ENCODE measurements at places on chromosomes 16 and 17. TPM values are rescaled to one million over a fixed set of nuclear protein-coding genes. Genes with fewer than 3 reads are reported as not detected.

Gene MARVELD3
- 1.4 TPM for polyA plus RNA-seq

DNA sequence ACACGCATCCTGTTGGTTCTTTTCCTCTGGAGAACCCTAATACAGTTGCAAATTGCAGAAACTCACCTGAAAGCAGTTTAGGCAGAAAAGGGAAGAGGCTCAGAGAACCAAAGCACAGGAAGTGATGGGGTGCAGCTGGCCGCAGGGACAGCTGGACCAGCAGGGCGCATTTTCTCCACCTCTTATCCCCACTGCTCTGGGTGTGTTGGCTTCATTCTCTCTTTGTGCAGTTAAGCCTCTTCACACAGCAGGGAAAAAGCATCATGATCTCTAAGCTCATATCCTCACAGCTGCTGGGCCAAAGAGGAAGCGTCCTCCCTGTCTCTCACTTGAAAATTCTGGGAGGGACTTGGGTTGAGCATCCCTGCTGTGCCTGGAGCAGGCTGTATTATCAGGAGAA is 20.0 kb upstream of the LRRC75A start:
- DNase-seq, result no peak

Gene SOX8
- 4.3 TPM for polyA plus RNA-seq

DNA sequence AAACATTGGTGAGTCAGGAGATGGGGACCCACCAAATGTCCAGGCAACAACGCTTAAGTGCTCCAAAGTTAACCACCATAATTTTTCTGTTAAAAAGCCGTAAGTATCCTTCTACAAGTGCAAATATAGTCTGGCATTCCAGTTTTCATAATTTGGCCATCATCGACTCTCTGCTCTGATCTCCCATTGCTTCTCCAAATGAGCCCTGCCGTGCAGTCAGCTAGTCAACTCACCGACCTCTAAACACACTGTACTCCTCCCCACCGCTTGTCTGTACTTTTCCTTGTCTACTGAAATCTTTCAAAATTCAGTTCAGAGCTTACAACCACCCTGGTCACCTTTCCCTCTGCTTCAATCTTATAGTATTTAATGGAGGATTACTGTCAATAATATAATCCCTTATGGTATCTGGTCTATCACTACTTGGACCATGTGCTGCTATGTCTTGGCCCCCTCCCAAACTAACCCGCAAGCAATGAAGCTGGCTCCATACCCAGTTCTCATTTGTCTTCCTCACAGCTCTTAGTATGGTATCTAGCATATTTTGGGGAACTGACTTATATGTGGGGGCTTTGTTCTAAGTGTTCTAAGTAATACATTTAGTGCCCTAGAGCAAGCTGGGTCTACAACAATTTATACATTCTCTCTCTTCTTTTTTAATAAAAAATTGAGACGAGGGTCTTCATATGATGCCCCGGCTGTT is 52.7 kb upstream of the SLC25A19 start:
- no peak for DNase-seq

DNA sequence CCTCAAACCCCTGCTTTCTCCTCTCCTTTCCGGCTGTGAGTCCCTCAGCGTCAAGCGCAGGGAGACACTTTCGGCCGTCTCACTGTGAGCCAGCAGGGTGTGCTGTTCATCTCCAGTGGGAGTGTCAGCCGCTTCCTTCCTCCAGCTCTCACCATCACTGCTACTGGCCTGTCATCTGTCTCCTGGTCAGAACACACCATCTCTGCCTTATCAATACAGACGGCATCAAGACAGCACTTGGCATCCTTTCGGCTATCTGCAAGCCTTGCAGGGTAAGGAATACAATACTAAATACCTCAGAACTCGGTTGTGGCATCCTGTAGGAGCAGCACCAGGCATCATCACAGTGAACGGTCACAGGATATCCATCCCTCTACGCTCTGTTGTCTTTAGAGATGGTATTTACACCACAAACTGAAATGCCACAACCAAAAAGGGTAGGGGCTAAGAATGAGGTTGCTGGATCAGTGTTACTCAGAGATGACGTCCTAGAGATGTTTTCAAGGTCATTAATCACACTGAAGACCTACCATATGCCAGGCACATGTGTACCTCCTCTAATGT is 20.7 kb upstream of the CMTM4 start:
- DNase-seq, result peak; percentile 65

DNA sequence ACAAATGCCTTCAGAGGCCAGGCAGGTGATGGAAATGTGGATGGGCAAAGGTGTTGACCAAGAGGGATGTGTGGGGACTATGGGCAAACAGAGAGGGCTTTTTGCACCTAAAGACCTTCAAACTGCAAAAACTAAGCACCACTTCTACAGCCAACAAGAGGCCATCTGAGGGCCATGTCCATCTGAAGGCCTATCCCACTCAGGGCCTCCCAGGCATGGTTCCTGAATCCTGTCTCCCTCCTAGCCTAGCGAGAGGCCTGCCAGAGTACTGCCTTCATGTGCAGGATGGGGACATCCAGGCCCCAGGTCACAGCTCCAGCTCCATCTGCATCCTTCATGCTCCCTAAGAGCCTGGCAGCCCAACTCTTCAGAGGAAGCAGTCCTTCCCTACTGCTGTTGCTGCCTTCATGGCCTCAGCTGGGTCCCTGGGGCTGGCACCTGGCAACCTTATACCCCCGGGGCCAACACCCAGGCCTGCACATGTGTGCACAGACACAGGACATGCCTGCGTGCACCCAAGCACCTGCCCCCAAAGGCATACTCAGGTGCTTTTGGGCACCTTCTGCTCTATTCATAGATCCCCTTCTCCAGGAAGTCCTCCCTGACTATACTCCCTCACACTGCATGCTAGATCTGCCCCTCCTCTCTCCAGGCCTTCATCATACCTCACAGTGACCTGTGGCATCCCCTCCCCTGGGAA is 95.2 kb downstream of the C16orf78 start:
- DNase-seq, result no peak

GRCh38 chr16:85847681-85848601 is 48.4 kb downstream of the COX4I1 start:
- DNase-seq, result no peak

Gene NPB
- polyA plus RNA-seq, result 1.8 TPM

- DNase-seq, result peak; percentile 34
Measured at GRCh38 chr17:41895617-41896016, 23.1 kb downstream of the ACLY start.

Gene TBC1D3H
- polyA plus RNA-seq, result not detected

- DNase-seq, result no peak
Measured at GRCh38 chr16:53085931-53086421, 31.2 kb downstream of the CHD9 start.

- no peak for DNase-seq
Measured at GRCh38 chr17:74452033-74452840, 14.2 kb upstream of the CD300A start.

DNA sequence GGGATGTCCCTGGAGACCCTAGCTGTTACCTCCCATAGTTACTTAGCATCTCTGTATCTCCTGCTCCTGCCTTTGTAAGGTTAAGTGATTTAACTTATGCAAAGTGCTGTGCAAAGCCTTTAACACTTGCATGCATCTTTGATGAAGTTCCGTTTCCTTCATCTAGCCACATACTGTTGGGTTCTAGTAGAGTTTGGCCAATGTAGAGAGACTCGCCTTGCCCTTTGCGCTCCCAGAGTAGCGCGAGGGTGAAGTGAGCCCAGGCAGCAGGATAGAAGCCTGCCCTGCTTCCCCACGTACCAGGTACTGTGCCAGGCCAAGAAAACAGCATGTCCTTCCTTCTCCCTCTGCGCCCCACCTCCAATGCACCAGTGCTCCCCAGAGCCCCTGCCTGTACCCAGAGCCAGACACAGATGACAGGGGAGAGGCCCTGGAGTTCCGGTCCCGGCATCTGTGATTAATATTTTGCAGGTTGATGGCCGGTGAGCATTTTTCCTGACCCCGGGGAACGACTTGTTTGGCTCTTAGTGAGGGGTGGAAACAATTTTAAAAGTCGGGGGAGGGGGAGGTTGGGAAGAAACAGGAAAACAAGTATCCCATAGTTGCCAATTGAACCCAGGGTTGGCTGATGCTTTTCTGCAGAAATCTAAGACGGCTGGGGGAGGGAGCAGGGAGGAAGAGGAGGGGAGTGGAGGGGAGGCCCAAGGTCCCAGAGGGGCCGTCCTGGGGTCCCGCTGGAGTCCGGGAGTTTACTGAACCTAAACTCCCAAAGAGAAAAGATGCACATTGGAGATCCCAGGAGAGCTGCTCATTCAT is 13.1 kb upstream of the CDC42EP4 start:
- no peak for DNase-seq

Gene B9D1
- polyA plus RNA-seq, result 132 TPM

Gene HEATR9
- polyA plus RNA-seq, result 28.3 TPM

Gene FOXF1
- polyA plus RNA-seq, result 0.91 TPM

DNA sequence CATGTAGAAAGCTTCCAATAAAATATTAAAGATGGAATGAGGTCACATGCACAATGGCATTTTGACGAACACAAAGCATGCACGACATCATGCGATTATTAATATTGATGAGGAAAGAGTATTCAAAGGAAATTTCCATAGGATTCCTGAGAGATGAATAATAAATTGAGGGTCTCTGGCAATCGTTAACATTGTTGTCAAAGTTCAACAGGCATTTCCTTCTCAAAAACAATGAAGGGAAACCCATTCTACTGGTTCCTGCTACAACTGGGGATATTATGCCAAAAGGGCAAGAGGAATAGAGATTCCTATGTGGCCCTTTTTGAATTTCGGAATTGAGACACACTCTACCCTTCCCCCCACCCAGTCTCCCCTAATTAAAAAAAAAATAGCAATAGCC is 128.3 kb upstream of the NUDT7 start:
- no peak for DNase-seq

Gene CBX8
- polyA plus RNA-seq, result 13.8 TPM

DNA sequence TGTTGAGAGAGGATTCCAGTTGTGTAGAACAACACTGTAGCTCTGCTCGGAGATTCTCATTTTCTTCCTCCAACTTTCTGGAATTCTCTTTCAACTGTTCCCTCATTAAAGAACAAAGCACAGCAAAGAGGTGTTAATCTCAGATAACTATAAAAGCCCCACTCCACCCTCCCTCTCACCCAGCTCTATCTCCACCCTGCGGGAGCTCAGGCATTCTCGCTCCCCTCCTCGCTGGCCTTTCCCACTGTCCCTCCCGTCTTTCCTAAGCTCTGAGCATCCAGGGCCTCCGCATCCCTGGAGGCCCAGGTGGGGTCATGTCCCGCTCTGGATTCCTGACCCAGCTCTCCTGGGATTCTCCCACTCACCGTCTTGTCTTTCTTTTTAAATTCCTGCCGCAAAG is 35.1 kb downstream of the DHX38 start:
- no peak for DNase-seq

DNA sequence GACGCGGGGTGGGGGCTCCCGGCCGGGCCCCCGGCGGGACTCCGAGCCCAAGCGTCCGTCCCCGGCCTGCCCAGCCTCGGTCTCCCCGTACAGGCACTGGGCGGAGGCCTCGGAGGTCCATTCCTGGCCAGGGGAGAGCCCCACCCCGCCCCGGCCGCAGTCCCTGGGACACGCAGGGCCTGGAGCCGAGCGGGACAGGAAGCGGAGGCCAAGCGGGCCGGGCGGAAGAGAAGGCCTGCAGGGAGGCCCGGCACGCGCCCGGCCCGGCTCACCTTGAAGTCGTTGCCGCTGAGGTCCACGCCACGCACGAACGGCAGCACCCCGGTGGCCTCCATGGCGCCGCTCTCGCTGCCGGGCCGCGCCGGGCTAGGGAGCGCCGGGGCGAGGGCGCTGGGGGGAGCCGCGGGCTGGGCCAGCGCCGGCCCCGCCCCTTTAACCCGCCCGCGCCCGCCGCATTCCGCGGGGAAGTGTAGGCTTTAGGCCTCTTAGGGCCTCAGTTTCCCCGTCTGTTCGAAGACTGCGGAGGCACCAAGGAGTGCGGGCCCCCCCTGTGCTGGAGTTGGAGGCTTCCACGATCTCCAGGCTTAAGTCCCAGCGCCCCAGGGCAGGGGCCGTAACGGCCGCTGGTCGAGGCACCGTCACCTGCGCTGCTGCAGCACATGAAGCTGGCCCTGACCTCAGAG is at the start of gene FLII:
TSS of gene FLII (minus strand) at position 383 of the 683 bp plus-strand sequence. CDS start at position 335, 48 bp downstream.
- DNase-seq, result peak; percentile 64

Gene DHRS7C
- 0.46 TPM for polyA plus RNA-seq

GRCh38 chr17:57405491-57406072 is 149.3 kb downstream of the MSI2 start:
- no peak for DNase-seq

Gene TRIM65
- 8.6 TPM for polyA plus RNA-seq

GRCh38 chr17:62657145-62657665 is 29.7 kb downstream of the MRC2 start:
- no peak for DNase-seq

Gene GCGR
- polyA plus RNA-seq, result 0.88 TPM

- no peak for DNase-seq
Measured at GRCh38 chr16:11112723-11113348, 143.2 kb downstream of the SOCS1 start.

GRCh38 chr16:11274964-11275363 is 1.3 kb downstream of the PRM2 start:
- DNase-seq, result no peak

DNA sequence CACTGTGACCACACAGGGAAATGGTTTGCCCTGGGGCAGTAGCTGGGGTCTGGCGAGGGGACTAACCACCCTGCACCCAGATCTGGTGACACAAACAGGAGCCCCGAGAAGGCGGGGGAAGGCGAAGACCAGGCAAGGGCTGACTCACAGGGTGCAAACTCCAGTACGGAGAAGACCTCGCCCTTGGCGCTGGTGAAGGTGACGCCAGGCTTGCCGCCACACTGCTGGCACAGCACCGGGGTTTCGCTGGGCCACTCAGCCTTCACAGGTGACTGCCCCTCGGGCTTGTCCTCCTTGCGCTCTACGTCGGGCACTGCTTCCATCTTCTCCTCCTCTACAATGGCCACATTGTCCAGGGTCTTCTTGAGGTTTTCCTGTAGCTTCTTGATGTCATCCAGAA is 11.6 kb downstream of the SPHK1 start:
- DNase-seq, result no peak

GRCh38 chr17:62780269-62780668 is 27.8 kb downstream of the MARCHF10 start:
- peak; percentile 77 for DNase-seq

GRCh38 chr16:80996688-80997138 is 10.0 kb downstream of the CMC2 start:
- no peak for DNase-seq

- peak; percentile 81 for DNase-seq
Measured at GRCh38 chr16:71610936-71611871, 14.8 kb upstream of the MARVELD3 start.

- DNase-seq, result no peak
Measured at GRCh38 chr17:29021226-29021625, 15.4 kb upstream of the SEZ6 start.

- DNase-seq, result no peak
Measured at GRCh38 chr17:63354256-63354655, 91.8 kb downstream of the CYB561 start.

- DNase-seq, result no peak
Measured at GRCh38 chr17:17126131-17127110, 79.7 kb downstream of the PLD6 start.

Gene KRTAP17-1
- not detected for polyA plus RNA-seq

- peak; percentile 23 for DNase-seq
Measured at GRCh38 chr17:51640108-51640622, 379.8 kb downstream of the UTP18 start.

All from testis (tissue), 5 donors.